CD14-positive monocyte (primary cell): ENCODE measurements at places on chromosomes 5 and 9.
A peak's percentile ranks its signal among the peaks of the same experiment; 100 is the strongest.

GRCh38 chr9:130938652-130939404 lies at the start of gene FIBCD1:
Gene FIBCD1, minus strand, starts transcription at chr9:130939247. Its CDS starts 640 bp downstream, at chr9:130938607.
- DNase-seq: no peak

DNA sequence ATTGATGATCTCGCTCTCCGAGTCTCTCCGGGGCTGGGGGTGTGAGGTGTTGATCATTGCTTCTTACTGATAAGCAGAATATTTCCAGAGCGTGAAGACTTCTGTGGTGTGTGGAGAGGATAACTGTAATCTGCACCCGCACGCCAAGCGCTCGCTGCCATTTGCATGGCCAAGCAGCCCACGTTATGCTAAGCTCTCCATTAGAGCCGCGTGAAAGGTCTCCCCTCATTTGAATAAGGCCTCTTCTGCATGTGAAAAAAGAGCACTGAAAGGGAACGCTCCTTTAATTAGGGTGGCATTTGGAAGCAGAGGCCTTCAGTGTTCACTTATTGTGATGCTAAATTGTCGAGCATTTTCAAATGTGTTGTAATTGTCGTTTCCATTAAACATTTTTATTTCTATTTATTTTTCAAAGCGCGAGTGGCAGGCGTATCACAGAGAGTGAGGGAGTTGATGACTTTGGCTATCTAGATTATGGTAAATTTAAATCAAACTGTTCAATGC lies 163.6 kb upstream of the IRX2 start:
- no peak for DNase-seq

DNA sequence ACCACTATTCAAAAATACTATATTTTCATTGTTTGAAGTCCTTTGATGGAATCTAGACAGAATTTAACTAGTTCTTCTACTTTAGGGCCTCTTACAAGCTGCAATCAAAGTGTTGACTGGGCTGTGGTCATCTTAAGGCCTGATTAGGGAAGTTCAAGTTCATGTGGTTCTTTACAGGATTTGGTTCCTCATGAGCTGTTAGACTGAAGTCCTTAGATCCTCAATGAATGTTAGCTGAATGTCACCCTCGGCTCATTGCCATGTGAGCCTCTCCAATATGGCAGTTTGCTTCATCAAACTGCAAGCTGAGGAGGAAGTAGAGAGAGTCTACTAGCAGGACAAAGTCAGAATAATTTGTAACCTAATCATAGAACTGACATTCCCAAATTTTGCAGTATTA lies 135.1 kb downstream of the CSNK1G3 start:
- DNase-seq: peak; percentile 4

DNA sequence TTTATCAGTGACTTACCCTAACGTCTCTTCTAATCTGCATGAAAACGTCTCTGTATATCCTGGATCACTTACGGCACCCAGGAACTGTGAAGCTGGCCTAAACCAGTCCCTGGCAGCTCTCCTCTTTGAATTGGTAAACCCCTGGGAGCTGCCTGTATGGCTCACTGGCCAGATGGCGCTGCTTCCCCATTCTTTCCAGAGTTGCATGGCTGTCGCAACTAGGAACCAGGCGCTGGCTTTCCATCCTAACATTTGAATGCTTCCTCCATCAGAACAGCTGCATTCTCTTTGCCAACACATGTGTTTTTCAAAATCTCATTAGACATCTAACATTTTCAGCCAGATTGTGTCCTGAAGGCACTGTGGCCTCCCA lies 8.0 kb upstream of the PCA3 start:
- DNase-seq: no peak

DNA sequence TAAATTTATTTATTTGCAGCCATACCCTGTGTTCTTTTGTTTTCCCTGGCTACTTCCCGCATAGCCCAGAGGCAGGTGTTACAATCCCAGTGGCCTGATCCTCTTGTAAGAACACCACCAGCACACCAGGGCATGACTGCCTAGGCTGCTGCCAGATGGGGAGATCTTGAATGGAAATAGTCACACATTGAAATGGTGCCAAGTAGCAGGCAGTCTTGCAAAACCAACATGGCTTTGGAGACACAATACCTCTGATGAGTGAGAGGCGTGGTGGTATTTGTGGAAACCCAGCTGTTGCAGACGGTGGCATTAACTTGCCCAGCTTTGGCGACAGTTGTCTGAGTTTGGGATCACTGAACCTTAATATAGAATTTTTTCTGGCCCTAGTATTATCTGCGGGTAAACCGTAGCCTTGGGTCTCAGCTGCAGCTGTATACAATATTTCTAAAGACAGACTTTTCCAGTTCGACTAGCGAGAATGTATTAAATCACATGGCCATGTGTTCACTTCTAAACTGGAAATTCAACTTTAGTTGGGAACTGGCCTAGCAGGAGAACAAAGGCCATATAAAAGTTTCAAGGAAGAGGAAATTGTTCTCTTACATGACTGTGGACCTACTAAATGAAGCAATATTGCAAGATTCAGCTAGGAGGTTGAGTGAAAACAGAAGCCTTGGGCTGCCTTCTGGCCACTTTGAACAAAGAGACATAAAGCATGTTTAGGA lies 277.0 kb downstream of the SMARCA2 start:
- DNase-seq: no peak

DNA sequence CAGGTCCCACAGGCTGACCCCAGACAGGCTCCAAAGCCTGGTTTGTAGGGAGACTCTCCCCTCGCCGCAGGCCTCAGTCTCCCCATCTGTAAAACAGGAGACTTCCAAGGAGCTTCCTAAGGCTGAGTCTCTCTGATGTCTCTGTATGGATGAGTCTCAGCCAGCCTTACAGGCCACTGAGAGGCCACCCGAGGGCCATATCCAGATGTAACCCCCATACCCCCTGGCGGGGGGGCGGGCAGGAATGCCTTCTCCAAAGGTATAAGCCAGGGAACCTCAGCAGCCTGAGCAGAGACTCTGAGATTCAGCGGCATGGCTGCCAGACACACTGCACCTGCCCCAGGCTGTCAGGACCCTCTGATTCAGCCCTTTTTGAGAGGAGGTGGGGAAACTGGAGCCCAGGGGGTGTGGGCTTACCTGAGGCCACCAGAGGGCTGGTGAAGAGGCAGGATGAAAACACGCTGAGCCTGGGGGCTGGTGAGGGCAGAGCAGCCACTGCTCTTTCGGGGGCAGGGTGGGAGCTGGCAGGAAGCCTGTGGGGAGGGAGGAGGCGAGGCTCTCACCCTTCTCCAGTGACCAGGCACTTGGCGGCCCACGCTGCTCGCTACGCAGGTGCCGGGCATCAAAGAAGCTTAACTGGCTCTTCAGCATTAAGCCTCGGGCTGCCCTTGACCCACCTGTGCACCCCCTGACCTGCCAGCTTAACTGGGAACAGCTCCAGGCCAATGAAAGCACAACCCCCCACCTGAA lies 5.5 kb upstream of the SUSD3 start:
- no peak for DNase-seq
